ENCODE measurements at places on chromosomes 7 and 10.
A peak's percentile ranks its signal among the peaks of the same experiment; 100 is the strongest.

DNA sequence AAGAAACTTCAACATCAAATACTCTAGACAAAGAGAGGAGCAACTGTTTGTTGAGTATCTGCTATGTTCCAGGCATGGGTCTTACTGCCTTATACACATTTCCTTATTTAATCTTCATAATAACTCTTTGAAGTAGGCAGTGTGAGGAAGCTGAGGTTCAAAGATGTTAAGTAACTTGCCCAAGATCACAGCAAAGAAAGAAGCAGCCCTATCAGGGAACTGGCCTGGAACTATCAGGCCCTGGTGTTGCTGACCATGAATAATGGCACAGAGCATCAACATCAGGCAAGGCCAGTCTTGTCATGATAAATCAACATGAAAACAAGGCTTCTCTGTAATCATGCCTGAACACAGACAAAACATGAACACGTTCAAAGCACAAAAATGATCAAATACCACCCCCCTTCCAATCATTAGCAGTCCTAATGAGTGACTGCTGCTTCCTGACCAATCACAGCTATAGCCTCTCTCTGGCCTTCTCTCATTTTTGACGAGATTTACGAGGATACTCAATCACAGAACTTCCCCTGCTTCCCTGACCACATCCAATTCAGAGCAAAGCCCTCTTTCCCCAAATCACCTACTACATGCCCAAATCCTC is 2.3 kb downstream of the GSDME start:
- no peak for DNase-seq

- DNase-seq, result peak; percentile 50
These were observed 512.8 kb upstream of the GALNT17 start for GRCh38 chr7:70619130-70619529.

GRCh38 chr7:44100458-44101302 is 3.5 kb upstream of the AEBP1 start:
- no peak for DNase-seq

- DNase-seq, result peak; percentile 36
These were observed 14.5 kb upstream of the GGCT start for GRCh38 chr7:30519122-30519521.

GRCh38 chr7:82430500-82431465 is 12.8 kb downstream of the CACNA2D1 start:
- DNase-seq, result no peak

DNA sequence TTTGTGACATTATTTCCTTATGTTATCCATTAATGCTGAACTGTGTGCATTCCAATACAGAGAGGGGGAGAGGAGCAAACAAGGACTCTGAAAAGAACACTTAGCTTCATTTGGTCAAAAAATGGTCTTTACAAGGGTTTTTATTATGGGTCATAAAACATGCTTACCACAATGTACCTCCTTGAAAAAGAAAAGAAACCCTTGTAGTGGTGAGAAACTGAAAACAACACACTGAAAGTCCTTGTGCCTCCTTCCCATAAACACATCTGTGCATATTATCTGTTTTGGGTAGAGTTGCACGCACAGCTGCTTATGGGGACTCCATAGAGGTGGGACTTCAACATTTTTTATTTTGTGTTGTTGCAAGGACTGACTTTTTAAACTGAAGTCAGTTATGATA is 98.7 kb downstream of the CDK6 start:
- peak; percentile 22 for DNase-seq

- DNase-seq, result no peak
These were observed 44.4 kb upstream of the COMMD3 start for GRCh38 chr10:22271786-22272185.

DNA sequence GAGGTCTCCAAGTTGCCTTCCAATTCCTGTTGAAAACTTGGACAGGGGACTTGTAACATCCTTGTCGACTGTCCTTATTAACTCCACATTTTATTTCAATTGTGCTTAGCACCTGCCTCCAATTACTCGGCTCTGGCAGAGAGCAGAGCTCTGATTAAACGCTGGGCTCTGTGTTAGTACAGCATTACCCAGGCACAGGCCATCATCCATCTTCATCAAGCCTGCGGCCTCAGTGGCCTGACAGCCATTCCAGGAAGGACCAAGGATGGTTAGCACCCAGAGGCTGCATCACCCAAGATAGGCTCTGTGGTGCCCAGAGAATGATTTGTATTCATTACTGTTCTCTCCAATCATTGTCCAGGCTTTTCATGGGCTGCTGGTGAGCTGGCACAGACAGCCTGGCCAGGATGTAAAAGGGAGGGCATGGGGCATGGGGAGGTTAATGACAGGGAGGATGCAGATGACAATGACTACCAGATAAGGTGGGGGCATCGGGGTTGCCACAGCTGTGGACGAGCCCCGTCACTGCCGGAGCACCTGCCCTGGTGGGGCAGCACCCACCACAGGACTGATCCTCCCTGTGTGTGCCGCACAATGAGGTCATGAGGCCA is 123.3 kb downstream of the PTPN20 start:
- no peak for DNase-seq

DNA sequence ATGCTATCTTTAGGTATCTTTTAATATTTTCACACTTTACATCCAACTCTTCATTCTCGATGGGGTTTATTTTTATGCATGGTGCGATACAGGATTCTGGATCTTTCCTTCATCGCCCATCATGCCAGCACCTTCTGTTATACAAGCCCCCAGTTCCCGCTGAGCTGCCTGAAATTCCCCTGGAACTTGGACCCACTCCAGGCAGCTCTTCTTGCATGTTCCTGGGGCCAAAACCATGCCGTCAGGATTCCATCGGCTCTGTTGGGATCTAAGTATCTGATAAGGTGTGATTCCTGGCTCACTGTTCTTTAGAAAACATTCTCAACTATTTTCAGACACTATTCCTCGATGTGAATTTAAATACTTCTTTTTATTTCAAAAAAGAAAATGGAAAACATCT is 40.5 kb upstream of the PPP2R2D start:
- DNase-seq, result no peak

DNA sequence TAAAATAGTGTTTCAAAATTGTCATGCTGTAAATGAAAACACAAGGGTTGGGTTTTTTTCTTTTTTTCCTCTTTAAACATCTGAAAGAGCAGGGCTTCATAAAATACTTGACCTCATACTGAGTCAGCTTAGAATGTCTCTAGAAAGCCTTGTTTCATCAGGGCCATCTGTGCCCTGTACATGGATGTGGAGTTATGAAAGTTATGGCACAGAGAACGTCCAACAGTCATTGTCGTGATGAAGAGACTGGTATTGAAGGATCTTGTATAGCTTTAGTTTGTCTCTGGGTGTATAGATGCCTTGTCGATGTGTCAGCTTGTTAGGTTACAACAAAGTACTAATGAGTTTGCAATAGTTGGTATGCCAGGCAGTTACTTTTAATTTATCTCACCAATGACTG is 127.3 kb downstream of the FAM204A start:
- DNase-seq, result no peak

DNA sequence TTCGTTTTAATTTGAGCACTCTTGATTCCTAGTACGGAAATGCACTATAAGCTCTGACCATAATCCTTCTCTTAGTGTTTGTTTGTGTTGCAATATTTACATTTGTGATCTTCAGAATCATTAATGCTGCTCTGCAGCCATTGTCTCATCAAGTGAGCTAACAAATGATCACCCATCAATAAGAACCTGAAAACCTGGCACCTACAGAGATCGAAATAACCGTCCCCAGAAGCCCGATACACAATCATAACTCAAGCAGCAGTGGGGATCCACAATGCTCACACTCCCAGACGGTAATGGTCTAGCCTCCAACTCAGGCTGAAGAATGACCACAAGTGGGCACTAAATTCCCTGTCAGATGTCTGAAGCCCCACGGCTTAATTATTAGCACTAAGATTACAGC is 156.0 kb upstream of the NFE2L3 start:
- DNase-seq, result peak; percentile 50

- no peak for DNase-seq
These were observed 958 bp upstream of the ESYT2 start for GRCh38 chr7:158830211-158830723.

DNA sequence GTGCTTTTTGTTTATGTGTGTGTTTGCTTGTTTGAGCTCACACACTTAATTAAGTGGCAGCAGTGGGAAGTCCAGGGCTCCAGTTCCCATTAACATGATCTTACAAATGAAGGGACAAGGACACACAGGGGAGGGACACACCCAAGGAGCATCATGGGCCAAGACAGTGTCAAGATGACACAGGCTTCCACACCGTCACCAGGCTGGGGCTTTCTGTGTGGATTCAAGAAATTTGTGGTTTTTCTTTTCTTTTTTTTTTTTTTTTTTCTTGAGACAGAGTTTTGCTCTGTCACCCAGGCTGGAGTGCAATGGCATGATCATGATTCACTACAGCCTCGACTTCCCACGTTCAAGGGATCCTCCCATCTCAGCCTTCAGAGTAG is 173.6 kb downstream of the KIAA1217 start:
- DNase-seq, result peak; percentile 11

DNA sequence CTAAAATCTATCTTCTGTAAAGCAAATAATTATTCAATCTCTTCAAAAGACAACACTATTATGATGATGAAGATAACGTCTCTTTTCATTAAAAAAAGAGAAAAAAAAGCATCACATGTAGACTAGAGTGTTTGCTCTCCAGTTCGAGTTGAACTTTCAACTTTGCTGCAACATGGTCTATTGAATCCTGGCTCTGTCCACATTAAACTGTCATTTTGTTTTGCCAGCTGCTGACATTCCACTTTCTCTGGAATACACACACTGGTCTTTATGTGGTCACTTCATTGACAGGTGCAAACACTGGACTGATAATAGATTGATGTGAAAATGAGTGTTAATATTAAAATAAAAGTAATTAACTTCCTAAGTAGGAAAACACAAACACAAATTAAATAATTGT is 61.7 kb downstream of the PTF1A start:
- no peak for DNase-seq

DNA sequence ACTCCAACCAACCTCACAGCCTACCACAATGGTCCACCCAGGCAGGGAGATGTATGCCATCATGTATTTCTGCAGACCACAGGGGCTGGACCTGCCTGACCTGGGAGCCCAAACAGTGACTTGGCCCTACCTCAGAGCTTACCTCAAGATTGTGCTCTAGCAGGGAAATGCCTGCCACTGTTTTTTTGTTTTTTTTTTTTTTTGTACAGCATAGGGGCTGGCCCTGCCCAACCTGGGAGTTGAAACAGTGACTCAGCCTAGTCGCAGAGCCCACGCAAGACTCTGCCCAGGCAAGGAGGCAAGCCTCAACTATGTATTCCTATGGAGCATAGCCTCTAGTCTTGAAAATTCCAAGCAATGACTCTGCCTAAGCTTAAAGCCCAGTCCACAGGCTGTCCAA is 39.3 kb upstream of the CDK6 start:
- no peak for DNase-seq

GRCh38 chr7:9890092-9890491 is 1083.6 kb upstream of the PHF14 start:
- DNase-seq, result no peak

DNA sequence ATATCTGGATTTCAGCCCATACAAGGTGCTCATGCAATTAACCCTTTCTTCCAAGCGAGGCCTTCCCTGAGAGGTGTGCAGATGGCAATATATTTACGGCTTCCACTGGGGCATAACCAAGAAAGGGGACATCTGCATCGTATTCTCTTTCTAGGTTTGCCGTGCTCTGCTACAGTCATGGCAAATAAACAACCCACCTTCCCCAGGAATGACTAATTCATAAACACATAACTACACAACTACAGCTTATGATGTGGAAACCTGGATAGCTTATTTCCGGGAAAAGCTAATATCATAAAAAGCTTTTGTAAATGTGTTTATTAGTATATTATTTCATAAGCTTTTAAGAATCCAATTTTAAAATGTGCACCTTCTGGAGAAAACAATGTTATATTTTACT is 120.0 kb downstream of the CAMK1D start:
- DNase-seq, result no peak

DNA sequence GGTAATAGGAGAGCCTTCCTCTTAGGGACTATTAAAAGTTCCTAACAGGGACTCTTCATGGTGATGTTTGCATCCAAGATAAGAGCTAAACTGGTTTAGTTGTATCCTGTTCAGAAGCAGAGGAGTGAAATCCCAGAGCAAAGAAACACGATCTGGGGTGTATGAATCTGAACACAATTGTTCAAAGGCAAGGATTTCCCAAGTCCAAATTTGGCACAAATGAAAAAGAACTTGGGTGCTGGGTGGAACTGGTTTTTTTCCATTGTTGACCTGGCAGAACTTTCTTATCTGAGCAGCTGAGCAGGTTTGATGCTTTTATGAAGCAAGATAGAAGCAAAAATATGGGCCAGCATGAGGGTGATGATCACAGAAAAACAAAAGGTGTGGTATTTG is 6.0 kb downstream of the AGFG2 start:
- peak; percentile 36 for DNase-seq

DNA sequence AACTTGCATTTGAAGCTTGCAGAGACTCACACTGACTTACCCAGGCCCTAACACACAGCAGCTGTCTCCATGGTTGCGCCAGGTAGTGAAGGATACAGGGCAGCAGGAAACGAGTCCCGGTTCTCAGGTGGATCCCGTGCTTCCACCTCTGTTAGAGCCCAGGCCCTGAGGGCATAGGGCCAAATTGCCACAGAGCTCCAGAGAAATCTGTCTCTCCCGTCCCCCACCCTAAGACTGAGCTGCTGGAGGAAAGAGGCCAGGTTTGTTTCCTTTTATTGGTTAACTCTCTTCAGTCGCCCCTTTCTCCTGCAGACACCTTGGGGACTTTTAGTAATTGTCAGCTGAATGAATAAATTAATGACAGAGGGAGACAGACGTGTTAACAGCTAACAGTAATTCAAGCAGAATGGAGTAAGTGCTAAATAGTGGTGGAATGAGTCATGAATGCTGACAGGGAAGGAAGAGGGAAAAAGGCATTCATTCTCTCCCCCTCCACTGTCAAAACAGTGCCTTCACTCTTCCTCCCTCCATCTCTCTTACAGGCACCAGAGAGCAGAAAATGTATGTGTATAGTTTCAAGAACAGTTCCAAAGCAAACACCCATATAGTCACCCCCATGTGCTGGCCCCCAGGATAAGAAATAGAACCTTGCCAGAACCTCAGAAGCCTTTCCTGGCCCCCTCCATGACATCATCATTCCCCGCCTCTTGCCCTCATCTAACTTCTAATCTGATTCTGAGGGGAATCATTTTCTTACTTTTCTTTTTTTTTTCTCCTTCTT is 16.8 kb upstream of the DLG5 start:
- peak; percentile 78 for DNase-seq

- DNase-seq, result peak; percentile 50
These were observed 77.8 kb downstream of the TCF7L2 start for GRCh38 chr10:113027574-113028455.

GRCh38 chr7:137967143-137968018 is 34.5 kb downstream of the CREB3L2 start:
- no peak for DNase-seq

DNA sequence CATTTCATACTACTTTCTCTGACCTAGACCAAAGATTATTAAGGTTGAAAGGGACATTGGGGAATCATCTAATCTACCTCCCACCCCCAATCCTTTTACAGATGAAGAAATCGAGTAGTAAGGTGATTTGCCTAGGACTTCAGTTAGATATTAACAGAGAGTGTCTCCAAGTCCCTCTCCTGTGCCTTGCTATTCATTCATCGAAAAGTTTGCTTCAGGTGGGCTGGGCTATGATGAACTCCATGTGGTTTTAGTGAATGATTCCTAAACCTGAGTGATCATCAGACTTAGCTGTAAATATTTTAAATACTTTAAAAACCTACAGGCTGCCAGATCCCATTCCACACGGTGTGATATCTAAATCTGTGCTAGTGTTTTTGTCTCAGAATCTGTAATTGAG is 259.4 kb upstream of the SORCS1 start:
- DNase-seq, result no peak

GRCh38 chr10:70674560-70675495 is 2.5 kb downstream of the ADAMTS14 start:
- no peak for DNase-seq

GRCh38 chr10:79094412-79095175 is 25.8 kb downstream of the ZMIZ1 start:
- DNase-seq, result no peak
